ENCODE measurements at places on chromosomes 11 and 22.

DNA sequence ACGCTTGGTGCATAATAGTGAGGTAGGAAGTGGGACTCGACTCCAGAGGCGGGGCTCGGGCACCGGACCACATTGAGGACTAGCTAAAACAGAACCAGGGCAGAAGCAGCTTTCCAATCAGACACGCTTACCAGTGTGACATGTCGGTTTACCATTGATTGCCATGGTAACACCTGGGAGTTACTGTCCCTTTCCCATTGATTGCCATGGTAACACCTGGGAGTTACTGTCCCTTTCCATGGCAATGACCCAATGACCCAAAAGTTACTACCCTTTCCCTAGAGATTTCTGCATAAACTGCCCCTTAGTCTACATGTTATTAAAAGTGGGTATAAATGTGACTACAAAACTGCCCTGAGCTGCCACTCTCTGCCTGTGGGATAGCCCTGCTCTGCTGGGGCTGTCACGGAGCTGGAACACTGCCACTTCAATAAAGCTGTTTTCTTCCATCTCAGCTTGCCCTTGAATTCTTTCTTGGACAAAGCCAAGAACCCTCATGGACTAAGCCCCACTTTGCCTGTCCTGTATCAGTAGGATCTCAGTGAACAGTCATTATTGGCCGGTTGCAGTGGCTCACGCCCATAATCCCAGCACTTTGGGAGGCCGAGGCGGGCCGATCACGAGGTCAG, 77.4 kb upstream of the CRYBB3 start:
- no peak for DNase-seq

DNA sequence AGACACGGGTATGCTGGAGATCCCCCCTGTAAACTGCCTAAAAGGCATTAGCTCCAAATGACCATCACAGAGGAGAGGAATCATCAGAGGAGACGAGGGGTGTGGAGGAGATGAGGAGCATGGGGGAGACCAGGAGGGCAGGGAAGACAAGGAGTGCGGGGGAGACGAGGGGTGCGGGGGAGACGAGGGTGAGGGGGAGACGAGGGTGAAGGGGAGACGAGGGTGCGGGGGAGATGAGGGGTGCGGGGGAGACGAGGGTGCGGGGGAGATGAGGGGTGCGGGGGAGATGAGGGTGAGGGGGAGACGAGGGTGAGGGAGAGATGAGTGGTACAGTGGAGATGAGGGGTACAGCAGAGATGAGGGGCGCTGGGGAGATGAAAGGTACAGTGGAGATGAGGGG, 17.5 kb upstream of the GAL start:
- DNase-seq: no peak

DNA sequence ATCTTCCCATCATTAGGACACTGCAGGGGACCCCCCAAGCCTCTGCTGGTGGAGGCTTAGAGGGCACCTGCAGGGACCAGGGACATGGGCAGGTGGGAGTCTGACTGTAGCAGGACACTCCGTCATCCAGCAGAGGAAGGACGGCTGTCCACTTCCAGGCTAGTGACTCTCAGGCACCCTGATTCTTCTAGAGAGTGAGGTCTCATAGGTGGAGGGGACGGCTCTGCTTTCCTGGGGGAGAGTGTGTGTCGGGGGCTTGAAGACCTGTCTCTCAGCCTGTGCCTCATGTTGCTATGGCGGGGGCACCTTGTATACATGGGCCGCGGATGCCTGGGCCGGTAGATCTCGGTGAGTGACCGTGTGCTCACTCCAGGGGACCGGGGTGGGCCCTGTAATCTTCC, 1116.6 kb downstream of the BRD1 start:
- no peak for DNase-seq

GRCh38 chr11:67795746-67796145, 121.3 kb upstream of the ALDH3B2 start:
- no peak for DNase-seq

- no peak for DNase-seq
These were observed 321.7 kb upstream of the PLET1 start for GRCh38 chr11:112582366-112582765.

DNA sequence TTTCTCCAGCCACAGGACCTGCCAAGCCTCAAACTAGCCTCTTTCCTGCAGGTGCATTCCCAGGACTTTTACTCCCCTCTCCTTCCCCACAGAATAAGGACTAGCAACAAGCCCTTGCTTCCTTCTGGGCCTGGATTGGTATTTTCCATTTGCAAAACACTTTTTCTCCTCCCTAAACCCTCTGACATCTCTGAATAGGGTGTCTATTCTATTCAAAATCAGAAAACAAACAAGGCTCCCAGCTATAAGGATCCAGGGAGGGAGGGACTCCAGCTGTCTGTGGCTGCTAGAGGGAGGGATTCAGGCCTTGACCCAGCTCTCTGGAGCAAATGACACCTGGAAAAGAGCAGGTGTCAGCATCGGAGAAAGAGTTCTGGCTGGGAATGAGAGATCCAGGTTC, 168.5 kb upstream of the BDNF start:
- DNase-seq: no peak

DNA sequence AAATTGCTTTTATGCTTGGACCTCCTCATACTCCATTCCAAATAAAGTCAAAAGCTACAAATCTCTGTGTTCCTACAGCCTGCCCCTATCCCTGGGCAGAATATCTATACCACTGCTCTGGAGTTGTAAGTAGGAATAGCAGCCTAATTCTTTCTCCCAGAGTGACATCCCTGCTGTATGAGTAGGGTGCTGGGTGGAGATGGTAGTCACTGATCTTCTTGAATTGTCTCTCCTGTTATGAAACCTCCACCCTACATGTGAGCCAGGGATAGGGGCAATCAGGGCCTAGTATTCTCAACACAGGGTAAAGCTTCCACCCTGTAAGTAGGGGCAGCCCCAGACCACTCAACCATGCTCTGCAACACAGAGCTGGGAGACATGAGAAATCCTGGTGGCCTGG, 19.8 kb downstream of the GALNT18 start:
- DNase-seq: no peak

DNA sequence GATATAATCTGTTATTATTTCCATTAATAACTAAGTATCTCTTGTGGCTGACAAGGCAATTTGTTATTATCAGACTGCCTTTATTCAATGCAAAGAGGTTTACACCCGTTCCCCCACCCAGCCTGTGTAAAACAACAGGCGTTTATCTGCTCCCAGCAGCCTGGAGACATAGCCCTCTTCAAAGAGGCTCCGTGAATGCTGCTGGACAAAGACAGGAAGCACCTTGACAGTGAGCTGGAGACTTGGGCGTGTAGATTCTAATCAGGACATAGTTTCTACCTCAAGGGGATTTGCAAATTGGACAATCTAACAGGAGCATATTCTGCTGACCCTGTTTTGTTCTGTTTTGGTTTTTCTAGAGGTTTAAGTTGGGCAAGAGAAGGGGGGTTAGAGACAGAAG, 733.0 kb upstream of the KIRREL3 start:
- no peak for DNase-seq

DNA sequence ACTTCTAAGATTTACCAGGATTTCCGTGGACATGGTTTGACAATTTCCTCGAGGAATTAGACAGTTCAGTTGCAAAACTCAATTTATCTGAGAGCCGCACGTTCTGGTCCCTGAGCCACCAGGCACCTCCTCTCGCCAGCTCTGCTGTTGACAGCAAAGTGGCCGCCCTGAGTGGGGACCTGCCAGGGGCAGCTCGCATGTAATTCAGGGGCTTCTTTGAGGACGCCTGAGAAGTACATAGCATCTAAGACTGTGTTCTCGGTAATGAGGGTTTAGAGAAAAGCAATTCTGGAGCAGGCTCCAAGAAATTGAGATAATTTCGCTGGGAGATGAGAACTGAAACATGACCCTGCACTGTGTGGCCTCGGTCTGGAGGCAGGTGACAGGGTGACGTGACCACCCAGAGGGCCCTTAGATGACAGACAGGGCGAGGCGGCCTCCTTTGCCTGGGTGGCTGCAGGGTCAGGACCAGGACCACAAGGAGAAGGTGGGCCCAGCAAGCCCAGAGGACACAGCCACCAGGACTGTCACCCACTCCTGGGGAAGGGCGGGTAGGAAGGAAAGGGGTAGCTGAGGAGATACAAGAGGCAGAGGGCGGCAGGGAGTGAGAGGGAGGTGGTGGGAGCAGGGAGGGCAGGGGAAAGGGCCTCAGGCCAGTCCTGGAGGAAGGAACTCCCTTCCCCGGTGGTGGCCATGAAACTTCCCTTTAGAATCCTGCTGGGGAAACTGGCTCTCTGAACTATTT, 55.0 kb downstream of the RTL6 start:
- DNase-seq: peak; percentile 32

DNA sequence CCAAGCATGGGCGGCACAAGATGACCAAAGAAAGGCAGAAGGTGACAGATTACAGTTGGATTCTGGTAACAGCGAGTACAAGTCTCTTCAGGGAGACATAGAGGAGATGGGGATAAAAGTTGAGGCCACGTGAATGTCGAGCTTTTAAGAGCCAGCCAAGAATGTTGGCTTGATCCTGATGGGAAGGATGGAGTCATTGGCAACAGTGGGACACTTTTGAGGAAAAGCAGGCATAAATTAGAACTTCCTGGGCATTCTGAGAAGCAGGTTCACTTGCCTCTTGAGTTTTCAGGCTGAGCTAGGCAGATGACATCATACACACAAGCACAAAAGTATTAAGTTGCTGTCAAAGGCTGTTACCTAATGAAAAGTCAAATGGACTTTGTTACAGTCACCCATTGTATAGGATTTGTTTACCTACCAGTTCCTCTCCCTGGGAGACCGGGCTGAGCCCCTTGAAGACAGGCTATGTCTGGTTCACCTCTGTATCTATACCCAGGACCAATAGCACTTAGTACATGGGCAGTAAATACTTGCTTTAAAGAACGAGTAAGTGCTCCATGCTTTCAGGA, 41.1 kb downstream of the TNRC6B start:
- DNase-seq: no peak

DNA sequence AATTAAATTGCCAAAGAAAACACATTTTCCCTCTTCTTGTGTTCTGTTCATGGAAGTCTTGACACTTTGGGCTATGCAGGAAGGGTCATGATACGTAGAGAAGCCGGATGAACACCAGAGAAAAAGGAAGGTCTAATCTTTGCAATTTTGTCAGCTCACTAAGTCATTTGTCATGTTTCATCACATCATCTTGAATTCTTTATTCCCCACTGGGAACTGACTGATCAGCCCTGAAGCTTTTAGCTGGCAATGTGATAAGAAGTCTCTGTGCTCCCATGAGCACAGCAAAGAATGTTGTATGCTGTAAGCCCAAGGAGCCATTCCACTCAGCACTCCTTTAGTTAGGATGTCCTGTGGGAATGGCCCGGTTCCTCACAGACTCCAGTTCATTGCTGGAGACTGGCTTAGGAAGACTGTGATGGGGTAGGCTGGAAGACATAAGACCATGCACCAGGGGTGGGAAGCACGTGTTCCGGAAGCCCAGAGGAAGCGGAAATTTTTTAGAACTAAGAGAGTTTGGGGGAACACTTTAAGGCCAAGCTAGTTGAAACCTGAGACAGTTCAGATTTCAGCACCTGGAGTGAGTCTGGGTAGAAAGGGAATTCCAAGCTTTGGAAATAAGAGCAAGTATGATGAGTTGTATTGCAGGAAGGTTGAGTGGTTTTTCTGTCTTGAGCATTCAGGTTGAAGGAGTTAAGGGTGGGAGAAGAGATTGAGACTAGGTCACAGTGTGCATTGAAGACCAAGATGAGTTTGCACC, 306.7 kb upstream of the MTNR1B start:
- DNase-seq: no peak

DNA sequence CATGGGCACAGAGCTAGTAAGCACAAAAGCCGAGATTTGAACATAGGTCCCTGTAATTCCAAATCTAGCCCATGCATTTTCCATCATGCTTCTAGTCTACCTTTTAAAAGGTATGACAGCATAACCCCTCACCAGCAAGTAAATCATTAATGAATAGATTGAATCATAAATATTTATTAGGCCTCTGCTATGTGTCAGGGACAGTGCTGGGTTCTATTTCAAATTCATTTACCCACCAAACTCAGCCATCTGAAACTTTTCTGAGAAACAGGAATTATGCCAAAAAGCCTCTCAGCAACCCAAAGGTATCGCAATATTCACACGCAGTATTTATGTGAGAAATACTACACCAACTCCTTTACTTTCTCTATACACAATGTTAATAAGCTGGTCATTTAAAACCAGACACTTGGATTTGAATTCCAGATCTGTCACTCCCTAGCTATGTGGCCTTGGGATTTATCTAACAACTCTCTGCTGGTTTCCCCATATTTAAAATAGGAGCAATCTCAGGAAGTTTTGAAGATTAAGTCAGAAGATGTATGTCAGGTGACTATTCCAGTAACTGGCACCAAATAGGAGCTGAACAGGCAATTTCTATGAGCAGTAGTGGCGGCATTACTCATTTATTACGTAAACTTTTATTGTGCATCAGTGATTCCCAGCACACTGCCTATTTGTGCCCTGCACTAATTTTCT, 191.4 kb downstream of the TENM4 start:
- no peak for DNase-seq

- DNase-seq: no peak
These were observed 105.5 kb downstream of the FAT3 start for GRCh38 chr11:92330114-92330513.

GRCh38 chr11:112265659-112266409, 5.2 kb upstream of the PLET1 start:
- no peak for DNase-seq

GRCh38 chr11:18668131-18668530, 30.4 kb upstream of the TMEM86A start:
- no peak for DNase-seq

DNA sequence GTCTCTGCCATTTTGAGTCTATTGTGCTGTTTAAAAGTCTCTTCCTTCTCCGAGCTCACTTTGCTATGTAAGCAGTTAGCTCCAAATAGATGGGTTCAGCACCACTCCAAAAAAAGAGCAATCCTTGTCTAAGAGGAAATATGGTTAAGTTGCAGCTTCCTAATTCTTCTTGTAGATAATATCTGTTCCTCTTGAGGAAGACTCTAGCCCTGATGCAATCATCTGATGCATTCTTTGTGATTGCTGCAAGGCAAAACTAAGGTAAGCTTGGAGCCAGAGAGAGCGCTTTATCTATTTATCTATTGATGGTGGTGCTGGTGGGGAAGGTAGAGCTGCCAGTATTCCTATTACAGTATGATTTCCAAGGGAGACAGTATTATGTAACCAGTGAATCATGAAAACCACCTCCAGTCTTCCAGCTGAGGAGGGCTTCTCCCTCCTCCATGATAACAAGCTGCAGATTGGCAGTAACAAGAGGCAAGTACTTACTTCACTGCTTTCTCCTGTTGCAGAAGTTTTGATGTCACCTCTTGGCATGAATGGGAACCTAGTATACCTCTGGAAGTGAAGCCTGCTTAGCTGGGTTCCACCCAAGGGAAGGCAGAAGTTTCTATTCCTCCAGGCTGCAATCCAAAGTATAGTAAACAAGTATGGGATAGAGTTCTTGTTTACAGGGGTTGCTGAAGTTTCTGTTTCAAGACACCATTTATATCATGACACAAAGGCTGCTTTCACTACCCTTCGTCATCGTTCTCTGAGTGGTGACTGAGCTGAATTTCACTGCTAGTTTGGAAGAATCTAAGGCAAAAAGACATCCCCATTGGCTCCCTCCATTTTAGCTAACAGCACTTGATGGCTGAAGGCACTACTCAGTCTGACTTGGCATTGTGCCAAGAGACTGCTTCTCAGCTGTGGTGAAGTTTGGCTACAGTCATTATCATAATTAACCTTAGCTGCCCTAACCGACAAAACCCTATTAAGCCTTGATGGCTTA, 49.7 kb downstream of the FDX1 start:
- DNase-seq: peak; percentile 55

- DNase-seq: no peak
These were observed 39.9 kb upstream of the KCNQ1OT1 start for GRCh38 chr11:2739531-2740274.

All from Karpas-422 (cell line).